ENCODE measurements at places on chromosomes 7 and 10.

GRCh38 chr7:36261019-36261754, 108.1 kb downstream of the EEPD1 start:
- no peak for DNase-seq

GRCh38 chr10:114925587-114926586, 12.1 kb upstream of the TRUB1 start:
- DNase-seq = peak; percentile 82

DNA sequence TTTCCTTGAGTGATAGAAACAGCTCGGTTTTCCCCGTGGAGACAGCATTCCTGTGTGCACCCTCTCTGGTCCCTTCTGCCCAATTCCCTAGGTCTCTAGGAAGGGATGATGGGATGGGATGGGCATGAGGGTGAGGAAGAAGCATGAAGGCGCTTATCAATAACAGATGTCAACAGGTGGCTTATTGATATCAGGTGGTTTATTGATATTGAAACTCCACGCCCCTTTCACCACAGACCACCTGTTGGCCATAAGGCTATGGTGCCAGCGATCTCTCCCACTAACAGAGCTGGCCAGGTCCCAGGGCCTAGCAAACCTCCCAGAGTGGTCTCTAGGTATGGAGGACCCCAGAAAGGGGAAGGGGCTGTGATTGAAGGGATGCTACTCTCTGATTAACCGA, 7.9 kb downstream of the MOSPD3 start:
- no peak for DNase-seq

DNA sequence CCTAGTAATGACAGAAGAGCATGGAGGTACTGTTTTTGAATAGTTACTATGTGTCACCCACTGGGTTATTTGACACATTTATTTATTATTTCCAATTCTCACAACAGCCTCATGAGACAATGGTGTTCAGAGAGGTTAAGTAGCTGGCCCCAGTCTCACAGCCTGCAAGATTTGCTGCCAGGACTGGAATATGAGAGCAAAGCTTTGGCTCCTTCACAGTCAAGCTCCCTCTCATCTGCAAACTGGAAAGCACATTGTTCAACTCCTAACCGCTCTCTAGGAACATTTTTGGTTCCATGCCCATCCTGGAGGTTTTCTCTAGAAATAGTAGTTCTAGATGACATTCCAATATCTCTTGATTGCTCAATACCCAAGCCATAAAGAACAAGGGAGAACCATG, 75.5 kb upstream of the CXCL12 start:
- peak; percentile 44 for DNase-seq

- DNase-seq = peak; percentile 21
Observed at GRCh38 chr10:29896053-29896452, 163.3 kb downstream of the JCAD start.

- DNase-seq = no peak
Observed at GRCh38 chr7:36278069-36278619, 111.5 kb upstream of the ANLN start.

DNA sequence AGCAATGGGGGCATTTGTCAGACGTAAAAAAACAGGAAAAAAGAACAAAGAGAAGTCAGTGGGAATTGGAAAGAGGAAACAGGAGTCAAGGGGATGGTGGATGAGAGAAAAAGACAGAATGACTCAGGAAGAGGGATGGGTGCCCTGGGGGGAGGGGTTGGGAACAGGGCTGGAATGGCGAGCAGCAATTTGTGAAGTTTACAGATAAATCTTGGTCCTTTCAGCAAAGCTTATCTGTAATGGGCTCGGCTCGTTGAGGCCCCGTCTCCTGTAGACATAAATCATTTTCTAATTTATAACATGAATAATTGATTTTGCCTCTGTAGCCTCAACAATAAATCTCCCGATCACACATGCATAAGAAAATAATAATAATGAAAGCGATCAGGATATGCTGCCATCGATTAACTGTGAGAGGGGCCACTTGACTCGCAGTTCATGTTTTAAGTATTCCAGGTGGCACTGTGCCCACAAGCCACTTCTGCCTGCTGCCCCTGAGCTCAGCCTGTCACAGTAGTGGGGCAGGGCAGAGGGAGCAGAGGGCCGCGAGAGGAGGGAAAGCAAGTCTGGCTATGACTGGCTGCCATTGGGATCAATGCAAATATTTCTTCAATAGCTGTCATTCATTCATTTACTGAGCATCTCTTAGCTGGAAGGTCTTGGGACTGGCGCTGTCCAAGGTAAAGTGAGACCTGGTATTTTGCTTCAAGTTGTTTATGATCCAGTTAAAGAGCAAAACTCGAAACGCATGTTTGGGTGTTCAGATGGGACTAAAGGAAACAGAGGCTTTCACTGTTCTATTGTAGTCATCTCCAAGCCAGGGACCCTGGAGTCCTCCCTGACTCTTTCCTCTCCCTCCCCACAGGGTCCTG, 47.4 kb upstream of the R3HCC1L start:
- DNase-seq = no peak

DNA sequence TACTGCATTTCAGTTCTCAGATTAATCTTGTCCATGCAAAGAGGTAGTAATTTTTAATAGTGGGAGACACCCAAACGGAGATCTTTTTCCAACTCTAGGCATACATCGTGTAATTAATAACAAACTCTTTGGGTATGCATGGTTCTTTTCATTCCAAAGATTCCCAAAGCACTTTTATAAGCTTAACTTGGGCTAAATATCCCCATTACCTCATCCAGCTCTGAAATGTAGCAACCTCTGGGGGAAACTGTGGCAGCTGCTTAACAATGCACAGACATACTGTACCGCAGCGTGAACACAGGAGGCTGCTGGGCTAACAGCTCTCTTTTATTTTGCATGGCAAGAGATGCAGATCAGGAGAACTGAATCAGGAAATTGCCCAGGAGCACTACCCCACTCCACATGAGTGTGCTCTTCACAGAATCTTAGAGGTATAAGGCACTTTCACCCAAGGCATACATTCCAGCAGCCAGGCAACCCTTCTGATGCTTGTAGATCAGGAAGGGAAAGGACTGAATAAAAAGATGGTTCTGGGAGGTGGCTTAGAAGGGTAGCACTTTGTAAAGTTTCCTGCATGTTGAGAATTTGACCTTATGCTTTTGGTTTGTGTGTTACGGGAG, 114.4 kb upstream of the GLI3 start:
- peak; percentile 90 for DNase-seq

DNA sequence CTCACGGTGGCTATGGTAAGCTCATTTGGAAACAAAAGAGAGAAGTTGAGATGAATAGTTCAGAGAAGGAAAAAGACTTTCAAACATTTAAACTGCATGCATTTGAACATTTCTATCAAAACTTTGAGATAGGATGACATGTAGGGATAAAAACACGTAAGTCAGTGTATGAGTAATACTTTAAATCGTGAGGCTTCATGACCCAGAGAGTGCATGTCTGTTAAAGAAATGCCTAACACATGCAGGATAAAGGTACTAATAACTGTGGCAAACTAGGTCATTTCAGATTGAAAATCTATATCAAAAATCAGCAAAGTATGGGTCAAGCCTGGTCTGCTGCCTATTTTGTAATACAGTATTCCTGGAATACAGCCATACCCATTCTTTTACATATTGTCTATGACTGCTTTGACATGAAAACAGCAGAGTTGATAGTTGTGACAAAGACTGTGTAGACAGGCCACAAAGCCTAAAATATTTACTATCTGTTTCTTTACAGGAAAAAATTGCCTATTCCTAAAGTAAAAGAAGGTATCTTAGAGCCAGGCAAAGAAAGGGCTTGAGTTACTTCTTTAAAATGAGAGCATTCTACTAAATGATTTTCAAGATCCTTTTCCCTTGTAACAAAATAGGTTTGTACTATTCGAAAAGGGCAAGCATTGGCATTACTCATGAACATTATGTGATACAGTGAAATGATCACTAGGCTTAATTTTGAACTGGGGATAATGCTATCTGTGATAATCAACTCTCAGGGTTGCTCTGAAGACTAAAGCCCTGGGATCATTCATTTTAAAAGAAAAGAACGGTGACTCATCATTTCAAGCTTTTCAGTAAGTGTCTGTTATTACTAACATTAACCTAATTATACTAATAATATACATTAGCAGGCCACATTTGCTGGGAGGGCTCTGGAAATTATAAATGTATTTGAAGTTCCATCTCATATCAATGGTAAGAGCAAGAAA, 185.9 kb downstream of the CRPPA start:
- DNase-seq = no peak

- DNase-seq = peak; percentile 29
Observed at GRCh38 chr7:69677054-69677852, 79.0 kb downstream of the AUTS2 start.

- DNase-seq = no peak
Observed at GRCh38 chr10:110355141-110355831, 50.6 kb upstream of the SMNDC1 start.

DNA sequence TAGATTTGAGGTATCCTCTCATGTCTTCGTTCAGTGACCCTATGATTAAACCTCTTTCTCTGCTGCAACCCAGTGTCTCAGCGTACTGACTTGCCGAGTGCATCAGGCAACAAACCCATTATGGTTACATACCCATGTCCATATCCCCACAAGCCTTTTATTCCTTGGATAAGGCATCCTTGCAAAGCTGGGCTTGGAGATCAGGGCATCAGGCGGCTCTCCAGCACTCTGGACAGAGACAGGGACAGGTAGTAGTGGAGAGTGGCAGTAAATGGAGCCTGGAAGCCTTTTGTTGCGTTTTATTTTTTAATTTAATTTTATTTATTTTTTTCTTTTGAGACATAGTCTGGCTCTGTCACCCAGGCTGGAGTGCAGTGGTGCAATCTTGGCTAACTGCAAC, 32.0 kb upstream of the NPFFR1 start:
- DNase-seq = no peak

- DNase-seq = peak; percentile 49
Observed at GRCh38 chr10:99630433-99630832, 10.2 kb upstream of the SLC25A28 start.

DNA sequence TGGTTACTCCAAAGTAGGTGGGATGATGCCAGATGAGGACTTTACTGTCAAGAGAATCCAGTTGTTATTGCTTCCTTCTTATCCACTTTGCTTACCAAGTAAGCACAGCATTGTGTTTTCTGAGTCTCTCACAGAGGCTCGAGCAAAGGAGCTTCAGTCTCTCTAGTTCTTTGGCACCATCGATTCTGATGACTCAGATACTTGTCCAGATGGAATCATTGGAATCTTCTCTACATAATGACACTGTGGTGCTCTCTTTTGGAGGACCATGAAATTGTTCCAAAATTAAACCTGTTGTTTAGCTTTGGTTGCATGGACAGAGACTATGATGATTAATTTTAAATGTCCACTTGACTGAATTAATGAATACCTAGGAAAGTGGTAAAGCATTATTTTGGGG, 132.6 kb downstream of the NXPH1 start:
- DNase-seq = no peak

- DNase-seq = no peak
Observed at GRCh38 chr10:101774589-101775272, 1.2 kb downstream of the FGF8 start.

DNA sequence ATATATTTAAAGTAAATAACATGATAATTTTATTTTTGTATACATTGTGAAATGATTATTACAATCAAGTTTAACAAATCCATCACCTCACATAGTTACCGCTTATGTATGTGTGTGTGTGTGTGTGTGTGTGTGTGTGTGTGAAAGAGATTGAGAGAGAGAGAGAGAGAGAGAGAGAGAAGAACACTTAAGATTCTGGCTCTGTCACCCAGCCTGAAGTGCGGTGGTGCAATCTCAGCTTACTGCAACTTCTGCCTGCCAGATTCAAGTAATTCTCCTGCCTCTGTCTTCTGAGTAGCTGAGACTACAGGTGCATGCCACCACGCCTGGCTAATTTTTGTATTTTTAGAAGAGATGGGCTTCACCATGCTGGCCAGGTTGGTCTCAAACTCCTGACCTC, 17.8 kb downstream of the LYZL1 start:
- DNase-seq = no peak

All from fibroblast of skin of scalp (primary cell).